Activated CD8-positive, alpha-beta T cell treated with anti-CD3 and anti-CD28 coated beads for 36 hours (primary cell): ENCODE measurements at places on chromosomes 11 and 22. TPM values are rescaled to one million over a fixed set of nuclear protein-coding genes. Genes with fewer than 3 reads are reported as not detected.

DNA sequence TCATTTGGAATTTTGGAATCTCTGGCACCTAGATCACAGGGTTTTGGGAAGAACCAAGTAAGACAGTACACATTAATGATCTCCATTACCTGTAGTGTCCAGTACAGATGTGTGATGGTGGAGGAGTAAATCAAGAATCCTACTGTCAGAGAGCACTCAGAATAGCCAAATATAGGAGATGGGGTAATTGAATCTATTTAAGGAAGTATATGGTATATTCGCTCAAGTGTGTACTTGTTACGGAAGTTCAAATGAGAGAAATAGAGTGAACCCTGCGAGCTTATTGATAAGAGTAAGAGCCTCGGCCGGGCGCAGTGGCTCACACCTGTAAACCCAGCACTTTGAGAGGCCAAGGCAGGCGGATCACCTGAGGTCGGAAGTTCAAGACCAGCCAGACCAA, 2.2 kb downstream of the SPCS2 start:
- DNase-seq = no peak

GRCh38 chr11:34165786-34166555, 60.5 kb downstream of the NAT10 start:
- DNase-seq = no peak

GRCh38 chr11:8028766-8029165, 41.6 kb downstream of the EIF3F start:
- DNase-seq = no peak

GRCh38 chr11:1484695-1485503, 1.7 kb downstream of the MOB2 start:
- no peak for DNase-seq

GRCh38 chr11:72773696-72774095, 20.2 kb downstream of the STARD10 start:
- DNase-seq = no peak

DNA sequence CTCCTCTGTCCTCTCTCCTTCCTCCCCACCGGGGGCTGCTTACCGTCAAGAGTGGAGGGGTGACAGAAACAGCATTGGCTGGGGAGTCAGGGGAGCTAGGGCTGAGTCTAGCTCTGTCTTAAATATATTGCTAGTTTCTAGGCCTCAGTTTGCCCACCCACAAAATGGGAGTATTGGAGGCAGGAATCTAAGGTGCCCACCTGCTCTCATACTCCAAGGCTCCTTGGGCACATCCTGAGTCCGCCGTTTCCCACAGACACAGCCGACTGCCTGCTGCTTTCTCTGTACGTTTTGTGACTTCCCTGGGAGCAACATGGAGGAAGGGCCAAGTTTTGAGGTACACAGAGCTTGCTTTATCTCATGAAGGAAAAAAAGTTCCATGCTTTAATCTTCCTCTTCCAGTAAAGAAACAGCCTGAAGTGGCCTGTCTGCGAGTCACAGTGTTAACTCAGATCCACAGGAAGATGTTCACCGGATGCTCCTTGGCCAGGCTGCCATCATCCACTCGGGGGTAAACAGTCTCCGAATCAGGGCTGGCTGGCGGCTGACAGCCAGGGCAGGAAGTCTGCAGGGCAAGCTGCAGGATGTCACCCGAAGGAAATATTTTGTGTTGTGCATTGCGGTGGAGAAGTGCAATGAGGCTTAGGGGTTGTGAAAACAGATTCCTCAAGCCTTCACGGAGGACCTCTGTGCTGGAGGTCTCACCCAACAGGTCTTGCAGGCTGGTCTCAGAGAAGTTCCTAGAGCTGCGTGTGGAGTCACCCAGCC, 11.0 kb upstream of the CERK start:
- DNase-seq = peak; percentile 72

DNA sequence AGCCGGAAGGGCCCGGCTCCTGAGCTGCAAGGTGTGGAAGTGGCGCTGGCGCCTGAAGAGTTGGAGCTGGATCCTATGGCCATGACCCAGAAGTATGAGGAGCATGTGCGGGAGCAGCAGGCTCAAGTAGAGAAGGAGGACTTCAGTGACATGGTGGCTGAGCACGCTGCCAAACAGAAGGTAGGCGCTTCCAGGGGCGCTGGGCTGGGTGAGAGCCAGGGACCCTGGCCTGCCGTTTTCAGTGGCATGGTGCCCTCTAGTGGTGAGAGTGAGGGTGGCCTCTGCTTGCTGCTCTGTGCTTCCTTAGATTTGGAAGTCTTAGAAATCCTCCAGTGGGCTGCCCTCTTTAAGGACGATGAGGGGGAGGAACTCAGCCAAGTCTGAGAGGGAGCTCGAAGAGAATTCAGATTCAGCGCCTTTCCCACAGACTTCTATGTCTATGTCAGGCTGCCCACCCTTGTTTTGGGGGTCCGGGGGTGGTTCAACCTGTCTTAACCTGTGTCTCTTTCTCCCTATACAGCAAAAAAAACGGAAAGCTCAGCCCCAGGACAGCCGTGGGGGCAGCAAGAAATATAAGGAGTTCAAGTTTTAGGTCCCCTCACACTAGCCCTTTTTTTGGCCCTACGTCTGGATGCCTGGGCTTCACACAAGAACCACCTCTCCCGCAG, 1.8 kb upstream of the PACS1 start:
- peak; percentile 84 for DNase-seq

- DNase-seq = no peak
Observed at GRCh38 chr22:22943521-22944267, 56.1 kb downstream of the IGLL5 start.

GRCh38 chr11:83162377-83162776, 5.4 kb downstream of the PCF11 start:
- no peak for DNase-seq

GRCh38 chr11:116173506-116173905, 599.3 kb downstream of the BUD13 start:
- DNase-seq = no peak

GRCh38 chr11:44116234-44116830, 20.9 kb downstream of the EXT2 start:
- DNase-seq = no peak

GRCh38 chr22:50282361-50283155, 12.4 kb upstream of the MAPK11 start:
- no peak for DNase-seq

GRCh38 chr11:35617687-35618496, at the start of gene FJX1:
Gene FJX1, plus strand, starts transcription at chr11:35618460. Its CDS starts 177 bp downstream, at chr11:35618637.
- peak; percentile 34 for DNase-seq

- DNase-seq = no peak
Observed at GRCh38 chr11:40867991-40868632, 591.3 kb downstream of the LRRC4C start.

GRCh38 chr11:121374286-121374985, 77.7 kb upstream of the SORL1 start:
- DNase-seq = no peak

DNA sequence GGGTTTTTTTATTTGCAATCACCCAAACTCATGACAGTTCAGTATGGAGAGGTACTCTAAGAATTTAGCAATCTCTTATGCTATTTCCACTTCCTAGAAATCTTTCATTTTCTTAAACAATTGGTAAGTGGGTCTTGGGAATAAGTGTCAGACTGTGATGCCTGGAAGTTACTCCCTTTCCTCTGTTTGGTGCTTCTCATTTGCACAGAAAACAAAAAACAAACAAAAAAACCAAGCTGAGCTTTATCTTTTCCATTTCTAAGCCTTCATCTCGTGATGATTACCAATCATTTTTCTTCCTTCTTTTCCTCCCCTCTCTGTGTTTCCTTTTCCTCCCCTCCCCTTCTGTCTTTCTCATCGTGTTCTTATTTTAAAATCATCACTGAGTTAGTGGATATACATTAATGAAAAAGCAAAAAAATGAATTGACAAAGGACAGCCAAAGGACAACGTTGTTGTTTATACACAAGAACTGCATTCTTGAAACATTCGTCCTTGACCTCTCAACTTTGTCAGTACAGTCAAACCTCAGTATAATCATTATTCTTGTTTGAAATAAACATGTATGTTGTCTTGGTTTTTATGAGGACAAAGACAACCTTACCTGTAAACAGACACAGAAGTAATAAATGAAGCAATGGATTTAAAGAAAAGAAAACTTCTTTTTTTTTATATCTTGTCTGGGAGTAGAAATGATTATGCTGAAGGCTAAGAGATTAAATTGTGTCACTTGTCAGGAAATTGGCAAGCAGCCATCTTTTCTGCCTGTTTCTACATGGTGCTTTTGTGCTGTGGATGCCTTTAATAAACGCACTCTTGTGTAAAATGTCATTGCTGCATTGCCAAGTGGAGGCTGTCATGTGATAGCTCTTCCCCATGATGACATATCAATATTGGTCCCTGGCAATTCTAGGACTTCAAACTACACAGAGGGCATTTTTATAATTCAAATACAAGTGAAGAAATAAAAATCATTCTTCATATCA, 803.2 kb upstream of the CCDC90B start:
- no peak for DNase-seq

GRCh38 chr11:132060567-132060966, 690.2 kb downstream of the NTM start:
- DNase-seq = no peak

- DNase-seq = no peak
Observed at GRCh38 chr11:118175993-118176777, at the start of gene SCN2B. Gene SCN2B, minus strand, starts transcription at chr11:118176639. Its CDS starts 208 bp downstream, at chr11:118176431.

DNA sequence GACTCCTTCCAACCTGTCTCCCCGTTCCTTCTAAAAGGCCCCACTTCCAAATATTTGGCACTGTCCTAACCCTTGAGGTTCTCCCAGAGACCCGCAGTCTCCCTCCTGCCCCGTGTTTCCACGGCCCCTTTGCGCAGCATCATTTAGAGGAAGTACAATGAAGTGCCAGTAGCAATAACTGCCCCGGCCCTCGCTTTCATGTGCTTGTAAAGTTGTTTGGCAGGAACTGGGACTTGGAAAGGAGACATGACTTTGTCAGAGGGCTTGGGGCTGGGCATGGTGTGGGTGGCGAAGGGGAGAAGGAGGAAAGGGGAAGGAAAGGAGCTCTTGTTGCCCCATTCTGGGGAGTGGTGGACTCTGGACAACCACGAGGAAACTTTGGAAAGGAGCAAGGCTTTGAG, 2.6 kb downstream of the CD44 start:
- peak; percentile 58 for DNase-seq

DNA sequence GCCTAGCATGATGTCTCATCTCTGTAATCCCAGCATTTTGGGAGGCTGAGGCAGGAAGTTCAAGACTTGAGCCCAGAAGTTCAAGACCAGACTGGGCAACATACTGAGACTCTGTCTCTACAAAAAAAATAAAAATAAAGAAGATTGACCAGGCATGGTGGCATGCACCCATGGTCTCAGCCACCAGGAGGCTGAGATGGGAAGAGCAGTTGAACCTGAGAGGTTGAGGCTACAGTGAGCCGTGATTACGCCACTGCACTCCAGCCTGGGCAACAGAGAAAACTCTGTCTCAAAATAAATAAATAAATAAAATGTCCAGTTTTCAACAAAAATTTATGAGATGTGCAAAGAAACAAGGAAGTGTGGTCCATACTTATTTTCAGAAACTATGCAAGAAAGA, 28.3 kb downstream of the EFCAB6 start:
- DNase-seq = no peak

Gene RBFOX2
- 3.3 TPM for total RNA-seq

Gene TSPAN18
- total RNA-seq = 0.92 TPM

Gene TEF
- 2.0 TPM for total RNA-seq

Gene TREH
- not detected for total RNA-seq

Gene FCHSD2
- 23.6 TPM for total RNA-seq

Gene POU2F3
- not detected for total RNA-seq

Gene SCGB2A2
- not detected for total RNA-seq

Gene TMEM121B
- total RNA-seq = 0.14 TPM

Gene GNG3
- total RNA-seq = not detected

Gene DAGLA
- 0.05 TPM for total RNA-seq

Gene OR8D1
- not detected for total RNA-seq

Gene RHOG
- 188 TPM for total RNA-seq

Gene MRTFA
- 40.0 TPM for total RNA-seq

Gene OR56A5
- not detected for total RNA-seq
